Karpas-422 (cell line): ENCODE measurements at places on chromosomes 5 and 9.

DNA sequence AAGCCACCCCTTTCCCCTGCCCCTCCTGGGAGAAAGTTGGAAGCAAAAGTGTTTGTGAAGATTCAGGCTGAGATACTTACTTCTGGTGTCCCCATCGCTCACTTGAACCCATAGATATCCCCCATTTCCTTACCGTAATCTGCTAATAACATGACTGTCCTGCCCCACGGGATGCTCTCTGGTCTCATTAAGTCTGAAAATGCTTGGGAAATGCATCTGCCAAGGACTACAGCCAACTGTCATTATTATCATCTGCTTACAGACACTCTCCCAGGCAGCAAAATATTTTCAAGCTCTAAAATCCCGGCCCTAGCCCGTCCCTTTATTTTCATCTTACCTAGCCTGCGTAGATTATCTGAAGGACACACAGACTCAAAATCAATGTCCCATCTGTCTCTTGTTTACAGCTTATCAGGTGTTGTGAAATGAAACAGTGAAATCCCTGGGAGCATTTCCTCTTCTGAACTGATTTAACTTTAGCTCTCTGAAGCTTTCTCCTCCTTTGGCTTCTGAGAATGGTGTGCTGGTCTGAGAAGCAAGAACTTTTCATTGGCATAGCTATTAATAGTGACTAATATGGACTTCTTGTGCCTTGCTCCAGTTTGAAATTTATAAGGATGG is 126.9 kb upstream of the OSMR start:
- DNase-seq, result no peak

- no peak for DNase-seq
Observed at GRCh38 chr5:32779754-32780415, 68.8 kb downstream of the NPR3 start.

GRCh38 chr5:55418994-55419968 is 111.5 kb downstream of the MTREX start:
- no peak for DNase-seq

DNA sequence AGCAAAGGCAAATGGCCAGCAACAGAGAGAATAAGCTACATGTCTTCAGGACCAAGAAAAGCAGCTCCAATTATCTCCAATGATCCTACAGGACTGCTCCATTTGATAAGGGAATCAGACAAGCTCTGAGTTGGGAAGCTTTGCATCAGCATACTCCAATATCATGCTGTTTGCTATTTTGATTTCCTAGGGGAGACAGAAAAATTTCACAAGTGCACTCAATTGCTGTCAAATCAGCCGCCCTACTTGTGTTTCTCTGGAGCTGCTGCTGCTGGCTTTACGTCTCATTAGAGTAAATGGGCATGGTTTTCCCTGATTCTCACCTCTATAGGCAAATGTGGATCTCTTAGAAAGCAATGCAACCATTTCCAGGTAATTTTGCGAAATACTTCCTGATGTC is 201.7 kb downstream of the PRELID2 start:
- no peak for DNase-seq

- DNase-seq, result peak; percentile 76
Observed at GRCh38 chr5:161544350-161544765, 2.2 kb downstream of the GABRB2 start.

DNA sequence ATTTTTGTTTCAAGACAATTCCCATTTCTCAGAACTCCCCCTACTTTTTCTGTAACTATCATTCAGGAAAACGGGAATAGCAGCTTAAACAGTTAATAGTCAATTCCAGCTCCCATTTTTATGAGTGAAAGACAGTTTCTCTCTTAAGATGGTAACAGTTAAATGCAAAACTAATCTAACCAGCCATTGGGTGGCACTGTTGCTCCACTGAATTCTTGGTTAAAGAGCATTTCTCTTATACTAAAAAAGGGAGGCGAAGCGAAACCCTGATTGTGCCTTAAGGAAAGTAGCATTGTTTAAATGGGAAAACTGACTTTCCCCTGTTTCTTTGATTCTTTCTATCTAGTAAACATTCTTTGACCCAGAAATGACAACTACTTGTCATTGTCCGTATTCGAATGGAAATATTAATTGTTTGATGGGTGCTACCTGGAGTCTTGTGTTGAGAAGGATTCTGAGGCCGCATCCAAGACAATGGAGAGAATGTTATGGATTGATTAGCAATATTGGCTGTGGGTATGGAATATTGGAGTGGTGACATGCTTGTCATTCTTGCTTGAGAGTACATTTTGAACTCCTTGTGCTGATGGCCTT is 507.8 kb downstream of the MAT2B start:
- peak; percentile 90 for DNase-seq

DNA sequence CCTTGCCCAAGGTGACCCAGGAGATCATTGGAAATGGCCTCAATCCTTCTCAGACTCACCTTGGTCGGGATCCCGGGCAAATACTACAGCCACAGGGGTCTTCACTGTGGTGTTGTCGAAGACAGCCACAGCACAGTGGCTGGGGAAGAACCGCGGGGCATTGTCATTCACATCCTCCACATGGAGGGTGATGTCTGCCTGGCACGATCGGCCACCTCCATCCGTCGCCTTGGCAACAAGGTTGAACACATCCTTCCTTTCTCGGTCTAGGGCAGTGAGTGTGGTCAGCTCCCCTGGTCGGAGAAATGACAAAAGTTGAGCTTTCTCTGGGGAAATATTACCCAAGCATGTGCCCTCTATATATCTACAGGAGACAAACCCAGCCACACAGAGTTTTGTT is 56.8 kb downstream of the FAT2 start:
- no peak for DNase-seq

DNA sequence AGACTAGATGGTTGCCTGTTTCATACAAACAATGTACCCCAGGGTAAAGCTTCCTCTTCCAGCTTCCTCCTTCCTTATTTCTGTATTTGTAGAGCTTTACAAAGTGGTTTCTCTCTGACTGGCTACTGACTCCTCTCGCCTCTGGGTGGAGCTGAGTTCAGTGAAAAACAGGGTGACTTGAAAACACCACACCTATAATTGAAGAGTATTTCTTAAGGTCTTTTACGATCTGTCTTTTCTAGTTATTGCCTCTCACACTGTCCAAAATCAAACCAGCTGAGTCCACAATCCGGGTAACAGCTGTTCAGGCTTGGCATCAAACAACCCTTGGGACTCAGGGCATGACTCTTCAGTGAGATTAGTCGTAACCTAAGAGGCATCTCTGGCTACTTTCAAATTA is 200.4 kb downstream of the ARRDC3 start:
- peak; percentile 47 for DNase-seq

- no peak for DNase-seq
Observed at GRCh38 chr5:76425146-76425545, 22.1 kb downstream of the IQGAP2 start.

DNA sequence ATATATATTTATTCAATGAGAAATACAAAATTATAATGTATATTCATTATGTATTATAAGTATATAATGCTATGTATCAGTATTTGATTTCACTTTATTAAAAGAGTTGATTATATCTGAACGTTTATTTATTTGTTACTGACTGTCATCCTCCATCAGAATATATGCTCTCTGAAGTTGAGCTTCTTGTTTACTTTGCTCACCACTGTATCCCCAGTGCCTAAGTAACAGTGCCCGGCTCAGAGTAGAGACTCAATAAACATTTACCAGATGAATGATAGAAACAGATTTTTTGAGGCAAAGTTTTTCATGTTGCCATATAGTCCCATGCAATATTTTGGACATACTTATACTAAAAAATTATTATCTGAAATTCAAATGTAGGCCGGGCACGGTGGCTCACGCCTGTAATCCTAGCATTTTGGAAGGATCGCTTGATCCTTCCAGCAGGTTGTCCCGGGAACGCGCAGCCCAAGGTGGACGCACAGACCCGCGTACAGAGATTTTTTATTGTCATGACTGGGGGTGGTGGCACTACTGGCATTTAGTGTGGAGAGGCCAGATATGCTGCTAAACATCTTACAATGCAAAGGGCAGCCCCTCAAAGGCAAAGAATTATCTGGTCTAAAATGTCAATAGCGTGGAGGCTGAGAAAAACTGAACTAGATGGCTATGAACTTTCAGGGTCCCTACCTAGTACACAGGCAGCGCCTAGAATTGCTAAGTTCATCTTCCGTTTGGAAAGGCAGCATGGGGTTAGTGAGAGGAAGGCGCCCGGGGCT is 761 bp upstream of the DNAJC25 start:
- no peak for DNase-seq

DNA sequence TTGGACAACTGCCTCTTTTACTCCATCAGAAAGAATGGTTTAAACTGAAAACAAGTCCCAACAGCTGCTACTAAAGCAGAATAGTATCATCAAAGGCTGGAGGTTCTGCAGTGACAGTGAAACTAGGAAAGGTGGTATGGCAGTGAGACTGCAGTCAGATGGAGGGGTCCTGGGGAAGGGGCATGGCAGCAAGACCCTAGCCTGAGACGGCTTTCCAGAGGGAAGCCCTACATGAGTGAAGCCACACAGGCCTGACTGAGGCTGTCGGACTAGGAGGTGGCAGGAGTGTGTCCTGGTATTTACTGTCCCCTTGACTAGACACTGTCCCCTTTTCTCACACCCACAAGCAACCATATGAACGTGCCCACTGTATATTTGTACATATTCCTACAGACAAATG is 40.4 kb upstream of the IPPK start:
- no peak for DNase-seq

DNA sequence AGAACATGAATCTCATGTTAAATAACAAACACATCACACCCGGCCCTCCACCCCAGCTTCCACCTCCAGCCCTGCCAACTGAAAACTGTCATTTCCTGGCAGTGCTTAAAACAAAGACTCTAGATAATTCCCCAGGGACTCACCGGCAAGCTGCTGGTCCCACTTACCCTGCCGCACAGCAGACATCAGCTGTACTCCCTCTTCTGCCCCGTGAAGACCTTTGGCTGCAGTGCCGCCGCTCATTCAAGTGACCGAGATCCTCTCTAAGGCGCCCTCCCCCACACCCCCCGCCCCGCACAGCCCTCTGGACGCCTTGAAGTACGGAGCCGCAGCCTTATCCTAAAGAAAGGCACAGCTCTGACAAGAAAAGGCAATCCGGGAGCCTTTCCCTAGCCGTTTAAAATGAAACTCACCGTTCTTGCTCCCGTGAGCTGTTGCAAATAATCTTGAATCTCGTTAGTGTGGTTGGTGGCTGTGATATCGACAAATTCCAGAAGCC is 434 bp downstream of the GLRX start:
- DNase-seq, result peak; percentile 83

DNA sequence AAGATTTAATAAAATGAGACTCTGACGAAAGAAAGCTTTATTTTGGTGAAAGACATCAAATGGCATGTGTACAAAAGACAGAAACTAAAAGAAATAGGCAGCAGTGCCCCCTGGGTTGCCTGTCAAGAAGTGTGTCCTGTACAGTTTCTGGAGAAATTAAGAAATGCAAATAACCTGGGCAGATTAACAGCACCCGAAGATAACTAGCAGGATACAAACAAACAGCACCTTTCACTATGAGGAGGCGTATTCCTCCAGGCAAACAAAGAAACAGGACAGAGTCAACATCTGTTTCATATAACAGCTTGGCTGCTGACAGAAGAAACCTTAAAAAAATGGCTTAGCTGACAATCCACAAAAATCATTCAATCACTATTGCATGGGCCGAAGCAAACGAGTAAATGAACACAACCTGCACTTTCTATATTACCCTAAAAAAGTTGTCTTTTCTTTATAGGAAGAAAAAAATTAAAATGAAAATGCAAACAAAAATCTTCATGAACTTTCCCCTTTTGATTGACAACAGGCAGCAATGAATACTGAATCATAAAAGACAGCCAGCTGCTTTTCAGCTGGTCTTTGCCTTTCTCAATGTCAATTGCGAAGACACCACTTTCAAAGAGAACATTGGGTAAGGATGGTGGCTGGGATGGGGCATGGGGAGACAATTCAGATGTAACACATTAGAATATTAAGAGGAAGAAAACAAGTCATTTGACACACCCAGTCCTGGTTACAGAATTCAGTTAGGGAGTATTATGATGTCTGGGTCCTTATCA is 162.1 kb downstream of the ARL15 start:
- no peak for DNase-seq

GRCh38 chr5:127441799-127442484 is 75.5 kb upstream of the PRRC1 start:
- peak; percentile 45 for DNase-seq

GRCh38 chr5:170132269-170132975 is 26.7 kb downstream of the FOXI1 start:
- peak; percentile 57 for DNase-seq
